ENCODE measurements at places on chromosomes 3 and 15. TPM values are rescaled to one million over a fixed set of nuclear protein-coding genes. Genes with fewer than 3 reads are reported as not detected.

SECISBP2L gene
- 36.8 TPM for total RNA-seq

COL6A5 gene
- 0.32 TPM for total RNA-seq

TOP2B gene
- total RNA-seq, result 154 TPM

FBN1 gene
- total RNA-seq, result 25.4 TPM

TMC3 gene
- not detected for total RNA-seq

TICRR gene
- 55.7 TPM for total RNA-seq

FBXL2 gene
- 7.8 TPM for total RNA-seq

TMEM266 gene
- not detected for total RNA-seq

GRCh38 chr3:187074846-187075245, 64.5 kb downstream of the RPL39L start:
- DNase-seq, result no peak

DNA sequence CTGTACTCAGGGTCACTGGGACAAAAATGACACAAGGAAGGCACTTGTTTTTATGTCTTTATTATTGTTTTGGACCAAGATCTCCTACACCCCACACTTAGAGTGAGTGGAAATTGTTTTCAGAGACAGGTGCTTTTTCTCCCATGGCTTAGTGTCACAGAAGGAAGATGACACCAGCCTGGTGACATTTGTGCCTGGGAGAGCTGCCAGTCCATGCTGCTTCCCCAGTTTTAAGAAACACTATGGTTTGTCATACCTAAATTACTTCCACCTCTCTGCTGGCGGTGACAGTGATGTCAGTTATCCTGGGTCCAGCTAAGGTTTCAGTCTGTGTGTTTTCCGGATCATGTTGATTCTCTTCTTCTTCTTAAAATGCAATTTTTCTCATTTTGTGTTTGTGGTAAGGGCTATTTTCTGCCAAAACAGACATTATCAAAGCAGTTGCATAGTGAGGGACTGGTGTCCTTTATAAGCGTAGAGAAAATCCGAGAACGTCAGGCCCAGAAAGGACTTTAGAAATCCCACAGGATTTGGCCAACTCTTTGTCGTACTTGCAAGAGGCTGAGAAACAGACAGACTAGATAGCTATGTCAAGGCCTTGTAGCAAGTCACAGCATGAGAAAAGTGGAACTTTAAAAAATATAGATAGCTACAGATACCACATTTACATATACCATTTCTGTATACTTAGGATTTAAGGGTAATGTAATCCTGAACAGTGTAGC, 149.5 kb downstream of the TP63 start:
- DNase-seq, result no peak

DNA sequence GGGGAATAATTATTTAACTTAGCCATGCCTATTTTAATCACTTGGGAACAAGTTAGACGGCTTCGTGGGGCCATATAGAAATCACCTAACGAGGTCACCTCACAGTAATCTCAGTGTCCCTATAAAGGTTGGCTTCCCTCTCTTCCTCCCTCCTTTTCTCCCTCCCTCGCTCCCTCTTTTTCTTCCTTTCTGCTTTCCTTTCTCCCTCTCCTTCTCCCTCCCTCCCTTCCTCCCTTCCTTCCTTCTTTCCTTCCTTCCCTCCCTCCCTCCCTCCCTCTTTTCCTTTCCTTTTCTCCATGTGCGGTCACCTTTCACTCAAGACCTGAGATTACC, 206.1 kb upstream of the DPH6 start:
- no peak for DNase-seq

- peak; percentile 17 for DNase-seq
Observed at GRCh38 chr3:52277071-52277964, 1.1 kb downstream of the WDR82 start.

- no peak for DNase-seq
Observed at GRCh38 chr3:16893618-16894200, 9.0 kb downstream of the PLCL2 start.

- no peak for DNase-seq
Observed at GRCh38 chr3:169628567-169628966, 34.9 kb downstream of the MECOM start.

GRCh38 chr3:24678421-24678865, 183.8 kb upstream of the THRB start:
- DNase-seq, result no peak

- peak; percentile 92 for DNase-seq
Observed at GRCh38 chr3:129305592-129306091, 27.0 kb downstream of the HMCES start.

- no peak for DNase-seq
Observed at GRCh38 chr15:74543583-74543982, 2.6 kb downstream of the ARID3B start.

DNA sequence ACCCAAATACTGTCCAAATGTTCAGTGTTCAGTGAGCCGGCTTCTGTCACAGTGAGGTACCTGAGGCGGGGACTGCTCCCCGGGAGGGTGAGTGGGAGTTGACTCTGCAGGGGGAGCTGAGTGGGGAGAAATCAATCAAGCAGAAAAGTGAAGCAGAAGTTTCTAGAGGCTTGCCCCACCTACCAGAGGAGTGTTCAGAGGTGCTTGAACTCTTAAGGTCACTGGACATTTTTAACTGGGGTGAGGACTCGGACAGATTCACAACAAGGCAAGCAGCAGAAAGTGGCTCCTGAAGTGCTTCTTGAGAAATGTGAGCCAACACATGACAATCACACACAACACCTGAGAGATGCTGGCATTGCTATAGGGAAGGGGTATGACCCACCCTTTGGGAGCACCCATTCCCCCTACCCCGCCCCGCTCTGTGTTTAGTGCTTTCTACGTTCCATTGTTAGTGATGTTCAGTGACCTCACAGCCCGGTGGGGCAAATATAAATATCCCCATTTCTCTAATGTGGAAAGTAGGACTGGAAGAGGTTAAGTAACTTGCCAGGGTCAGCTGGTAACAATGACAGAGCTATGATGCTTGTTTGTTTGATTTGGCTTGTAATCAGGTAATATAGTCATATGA, 48.6 kb upstream of the AKAP13 start:
- no peak for DNase-seq

- DNase-seq, result peak; percentile 51
Observed at GRCh38 chr3:182479419-182480336, 313.6 kb upstream of the ATP11B start.

DNA sequence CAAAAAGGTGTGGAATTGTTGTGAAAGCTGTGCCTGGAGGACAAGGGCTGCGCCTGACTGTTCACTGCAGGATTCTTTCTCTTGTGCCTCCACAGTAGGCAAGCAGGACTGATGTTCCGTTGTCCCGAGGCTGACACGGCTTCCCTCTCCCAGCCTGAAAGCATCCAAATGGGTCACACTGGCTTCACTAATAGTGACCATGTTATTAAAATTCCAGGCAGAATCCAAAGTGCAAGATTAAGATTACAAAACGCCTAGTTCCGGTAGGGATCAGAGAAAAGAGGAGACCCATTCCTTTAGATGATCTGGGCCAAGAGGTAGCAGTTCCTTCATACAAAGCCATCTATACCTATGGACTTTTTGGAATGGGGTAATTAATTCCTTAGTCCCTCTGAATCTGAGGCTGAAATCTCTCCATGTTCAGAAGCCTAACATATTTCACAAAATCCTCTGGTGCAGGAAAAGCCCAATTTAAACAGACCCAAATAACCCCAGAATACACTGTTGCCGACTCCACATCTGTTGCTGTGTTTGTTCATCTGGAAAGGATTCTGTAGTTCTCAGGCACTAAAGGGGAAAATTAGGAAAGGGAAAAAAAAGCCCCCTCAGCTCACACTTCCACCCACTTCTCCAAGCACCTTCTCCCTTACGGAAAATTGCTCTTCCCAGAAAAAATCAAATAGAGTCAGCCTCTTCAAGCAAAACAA, 145.9 kb downstream of the RORA start:
- DNase-seq, result no peak

DNA sequence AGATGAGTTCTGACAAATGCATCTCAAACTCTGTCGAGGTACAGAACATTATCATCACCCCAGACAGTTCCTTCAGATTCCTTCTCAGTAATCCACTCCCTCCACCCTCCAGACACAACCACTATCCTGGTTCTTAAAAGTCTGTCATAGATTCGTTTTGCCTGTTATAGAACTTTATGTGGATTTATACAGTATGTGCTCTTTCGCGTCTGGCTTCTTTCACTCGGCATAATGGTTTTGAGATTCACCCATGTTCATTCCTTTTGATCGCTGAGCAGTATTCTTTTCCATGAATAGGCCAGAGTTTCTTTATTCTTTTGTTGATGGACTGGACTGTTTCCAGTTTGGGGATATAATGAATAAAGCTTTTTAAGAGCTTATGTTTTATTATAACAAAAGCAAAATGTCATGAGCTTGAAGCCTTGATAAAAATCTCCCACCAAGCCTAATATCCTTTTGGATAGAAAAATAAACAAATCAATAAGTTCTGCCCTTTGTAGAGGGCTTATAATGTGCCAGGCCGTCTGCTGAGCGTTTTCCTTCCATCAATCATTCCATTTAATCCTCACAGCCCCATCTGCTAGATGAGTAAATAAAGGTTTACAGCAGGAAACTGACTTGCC, 21.3 kb upstream of the RFTN1 start:
- peak; percentile 55 for DNase-seq

DNA sequence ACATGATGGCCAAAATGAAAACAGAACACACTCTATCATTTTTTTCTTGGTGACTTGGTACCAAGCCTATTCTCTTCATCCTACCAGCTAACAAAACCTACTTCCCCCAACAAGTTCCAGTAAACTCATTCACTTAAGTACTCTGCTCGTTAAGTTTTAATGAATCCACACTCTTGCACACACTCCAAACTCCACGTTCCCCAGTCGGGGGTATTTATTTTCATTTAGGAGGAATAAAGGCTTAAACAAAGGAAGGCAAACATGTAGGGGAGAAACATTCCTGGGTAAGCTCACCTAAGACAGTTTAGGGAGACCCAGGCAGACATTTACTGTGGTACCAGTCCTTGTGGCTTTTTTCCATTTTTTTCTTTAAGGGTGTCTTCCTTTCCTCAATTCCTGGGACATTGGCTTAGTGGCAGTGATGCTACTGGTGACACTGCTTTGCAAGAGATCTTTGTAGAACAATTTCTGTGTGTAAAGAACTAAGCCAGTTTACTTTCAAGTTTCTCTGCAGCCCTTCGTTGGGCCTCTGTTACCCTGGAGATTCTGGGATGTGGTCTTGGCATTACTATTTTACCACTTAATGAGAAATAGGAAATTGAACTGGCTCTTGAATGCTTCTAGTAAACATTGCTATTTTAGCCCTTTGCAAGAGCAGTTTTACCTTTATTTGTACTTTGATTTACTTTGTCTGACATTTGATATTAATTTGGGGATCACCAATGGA, 117.3 kb upstream of the C15orf61 start:
- no peak for DNase-seq

DNA sequence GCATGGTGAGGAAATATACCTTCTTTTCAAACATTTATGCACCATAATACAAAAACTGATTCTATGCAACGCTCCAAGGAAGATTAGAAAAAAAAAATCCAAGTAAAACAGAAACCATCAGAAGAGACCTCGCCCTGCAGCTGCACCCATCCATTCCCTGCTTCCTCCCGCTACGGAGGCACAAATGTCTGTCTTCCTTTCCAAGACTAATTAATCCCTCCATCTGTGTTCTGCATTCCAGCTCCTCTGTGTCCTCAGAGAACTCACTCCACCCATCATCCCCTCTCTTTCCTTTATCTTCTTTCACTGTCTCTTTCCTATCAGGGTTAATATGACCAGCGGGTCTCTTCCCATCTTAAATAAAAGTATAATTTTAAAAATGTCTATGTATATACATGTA, 196.1 kb downstream of the ADAMTSL3 start:
- no peak for DNase-seq

DNA sequence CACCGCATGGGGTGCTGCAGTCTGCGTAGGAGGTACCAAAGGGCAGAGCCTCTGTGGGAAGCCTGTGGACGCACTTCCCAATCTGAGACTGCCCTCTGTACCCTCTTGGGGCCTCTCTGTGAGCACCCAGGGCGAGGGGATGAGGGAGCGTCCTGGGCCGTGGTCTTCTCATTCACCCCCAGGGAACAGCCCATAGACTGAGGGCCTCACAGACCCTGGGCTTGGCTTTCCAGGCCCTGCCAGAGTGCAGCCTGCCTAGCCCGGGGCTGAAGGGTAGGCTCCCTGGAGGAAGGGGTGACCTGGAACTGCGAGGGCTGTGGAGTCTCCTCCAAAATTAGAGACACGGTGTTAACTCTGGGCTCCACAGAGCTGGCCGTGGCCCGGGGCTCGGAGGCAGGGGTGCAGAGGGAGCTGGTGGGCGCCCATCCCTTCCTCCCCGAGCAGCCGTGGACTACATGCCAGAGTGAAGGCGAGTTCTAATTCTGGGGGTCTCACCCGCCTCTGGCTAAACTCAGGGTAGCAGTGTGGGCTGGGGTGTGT, 468 bp upstream of the SPTBN5 start:
- DNase-seq, result no peak

DNA sequence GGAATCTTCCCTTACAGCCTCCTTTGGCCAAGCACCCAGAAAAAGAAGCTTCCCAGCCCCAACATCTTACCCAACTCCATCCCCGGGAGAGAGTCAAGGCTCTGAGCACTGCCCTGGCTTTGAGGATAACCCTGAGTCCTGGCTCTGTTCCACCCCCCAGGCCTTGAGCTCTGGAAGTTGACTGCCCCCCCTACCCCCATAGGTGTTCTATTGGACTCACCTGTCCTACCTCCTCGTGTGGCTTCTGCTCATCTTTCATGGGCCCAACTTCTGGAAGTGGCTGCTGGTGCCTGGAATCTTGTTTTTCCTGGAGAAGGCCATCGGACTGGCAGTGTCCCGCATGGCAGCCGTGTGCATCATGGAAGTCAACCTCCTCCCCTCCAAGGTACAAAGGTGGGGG, 22.3 kb downstream of the NOX5 start:
- no peak for DNase-seq

DNA sequence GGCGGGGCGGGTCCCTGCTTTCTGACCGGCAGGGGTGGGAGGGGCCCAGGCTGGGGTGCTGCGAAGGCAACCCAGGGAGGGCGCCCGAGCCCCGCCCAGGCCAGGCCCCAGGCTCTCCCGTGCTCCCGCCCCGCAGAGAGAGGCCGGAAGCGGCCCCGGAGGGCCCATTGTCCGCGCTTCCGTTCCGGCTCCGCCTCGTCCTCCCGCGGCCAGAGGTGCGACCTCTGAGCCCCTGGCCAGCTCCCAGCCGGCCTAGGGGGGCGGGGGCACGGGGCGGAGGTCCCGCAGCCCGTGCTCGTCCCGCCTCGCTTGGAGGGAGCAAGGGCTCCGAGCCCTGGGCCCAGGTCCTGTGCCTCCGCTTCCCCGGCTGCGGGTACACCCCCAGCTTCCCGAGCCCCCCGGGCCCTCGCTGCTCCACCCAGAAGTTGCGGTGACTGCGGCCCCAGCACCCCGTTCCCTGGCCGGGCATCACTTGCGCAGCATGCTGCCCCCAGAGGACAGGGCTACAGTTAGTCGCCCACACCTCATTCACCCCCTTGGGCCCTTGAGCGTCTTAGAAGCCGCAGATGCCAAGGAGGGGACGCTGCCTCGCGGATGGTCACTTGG, 20.4 kb upstream of the PLXND1 start:
- peak; percentile 83 for DNase-seq

DNA sequence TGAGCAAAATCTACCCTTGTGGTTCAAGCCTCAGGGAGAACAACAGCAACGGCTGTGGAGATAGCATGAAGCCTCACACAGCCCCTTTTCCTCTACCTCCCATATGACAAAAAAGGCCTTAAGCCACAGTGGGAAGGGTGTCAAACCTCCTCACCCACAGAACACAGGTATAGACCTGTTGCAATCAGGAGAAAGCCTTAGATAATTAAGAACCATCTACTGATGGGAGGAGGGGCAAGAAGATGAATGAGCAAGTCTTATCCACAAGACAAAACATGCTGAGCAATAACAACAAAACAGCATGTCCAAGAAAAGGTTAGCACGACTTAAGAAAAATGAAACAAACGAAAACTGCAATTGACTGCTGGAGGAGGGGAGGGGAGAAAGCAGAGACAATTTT, 272.9 kb upstream of the BCHE start:
- DNase-seq, result no peak
